Omental fat pad (tissue), 4 donors: ENCODE measurements at places on chromosomes 1 and 21.

GRCh38 chr1:46673749-46674182 is 2.1 kb downstream of the TEX38 start:
- DNase-seq = no peak

GRCh38 chr1:149884433-149885338 is 14.7 kb upstream of the BOLA1 start:
- no peak for DNase-seq

GRCh38 chr1:23807453-23807852 is 6.9 kb upstream of the GALE start:
- no peak for DNase-seq

DNA sequence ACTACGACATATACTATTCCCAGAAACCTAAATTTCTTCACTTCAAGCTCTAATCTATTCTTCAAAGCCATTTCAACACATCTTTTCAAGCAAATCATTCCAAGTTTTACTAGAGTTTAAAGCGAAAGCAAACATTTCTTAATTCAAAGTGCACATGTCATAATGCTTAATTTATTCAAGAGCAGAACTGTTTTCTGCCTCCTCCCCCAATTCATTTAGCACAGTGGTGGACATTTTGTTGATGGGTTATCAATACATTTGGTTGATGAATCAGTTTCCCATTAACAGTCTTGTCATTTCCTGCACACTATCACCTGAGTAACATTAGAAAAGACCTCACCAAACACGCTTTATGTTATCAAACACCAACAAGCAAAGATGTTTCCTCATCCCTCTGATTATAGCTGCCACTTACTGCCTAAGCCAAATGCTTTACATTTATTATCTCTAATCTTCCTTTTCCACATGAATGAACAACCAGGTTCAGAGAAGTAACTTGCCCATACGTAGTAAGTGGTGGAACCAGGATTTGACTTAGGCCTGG is 2.0 kb downstream of the SRSF4 start:
- DNase-seq = no peak

DNA sequence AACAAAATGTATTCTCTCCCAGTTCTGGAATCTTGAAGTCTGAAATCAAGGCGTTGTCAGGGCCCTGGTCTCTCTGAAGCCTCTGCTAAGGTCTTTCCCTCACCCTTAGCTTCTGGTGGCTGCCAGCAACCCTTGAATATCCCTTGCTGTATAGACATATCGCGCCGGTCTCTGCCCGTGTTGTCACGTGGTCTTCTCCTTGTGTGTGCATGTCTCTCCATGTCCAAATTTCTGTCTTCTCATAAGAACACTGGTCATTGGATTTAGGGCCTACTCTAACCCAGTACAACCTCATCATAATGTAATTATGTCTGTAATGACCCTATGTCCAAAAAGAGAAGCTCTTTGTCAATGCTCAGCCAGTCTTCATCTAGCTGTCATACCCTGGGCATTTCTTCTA is 85.7 kb upstream of the ETS2 start:
- no peak for DNase-seq

DNA sequence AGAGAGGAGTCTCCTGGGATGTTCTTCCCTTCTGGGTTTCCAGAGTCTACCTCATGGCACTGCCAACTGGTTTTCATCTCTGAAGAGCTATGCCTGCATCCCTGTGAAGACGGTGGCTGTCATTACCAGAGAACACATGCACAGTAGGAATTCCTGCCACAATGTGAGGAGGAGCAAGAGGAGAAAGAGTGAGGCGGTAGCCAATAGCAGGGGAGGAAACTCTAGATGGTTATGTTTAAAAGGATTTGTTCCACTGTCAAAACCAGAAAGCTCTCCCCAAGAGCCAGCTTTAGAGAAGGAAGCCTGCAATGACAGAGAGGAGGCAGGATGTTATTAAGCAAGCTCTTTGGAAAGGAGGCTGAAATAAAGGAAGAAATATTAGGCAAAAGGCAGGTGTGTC is 12.3 kb downstream of the LMX1A start:
- no peak for DNase-seq

DNA sequence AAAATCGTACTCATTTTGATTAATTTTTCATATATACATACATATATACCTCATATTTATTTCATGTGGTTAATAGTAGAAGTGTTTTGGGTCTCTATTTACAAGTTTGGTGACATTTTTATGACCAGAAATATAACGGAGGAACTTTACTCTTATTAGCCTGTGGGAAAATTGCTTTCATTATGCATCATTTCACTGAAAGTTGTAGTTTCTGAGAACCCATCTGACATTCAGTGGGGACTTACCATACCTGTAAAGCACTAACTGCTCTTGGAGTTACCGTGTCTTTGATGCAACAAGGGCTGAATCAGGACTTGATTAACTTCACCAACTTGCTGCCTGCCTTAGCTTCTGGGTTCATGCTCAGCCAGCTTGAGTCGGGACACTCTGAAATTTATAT is 49.9 kb upstream of the ITPKB start:
- no peak for DNase-seq

DNA sequence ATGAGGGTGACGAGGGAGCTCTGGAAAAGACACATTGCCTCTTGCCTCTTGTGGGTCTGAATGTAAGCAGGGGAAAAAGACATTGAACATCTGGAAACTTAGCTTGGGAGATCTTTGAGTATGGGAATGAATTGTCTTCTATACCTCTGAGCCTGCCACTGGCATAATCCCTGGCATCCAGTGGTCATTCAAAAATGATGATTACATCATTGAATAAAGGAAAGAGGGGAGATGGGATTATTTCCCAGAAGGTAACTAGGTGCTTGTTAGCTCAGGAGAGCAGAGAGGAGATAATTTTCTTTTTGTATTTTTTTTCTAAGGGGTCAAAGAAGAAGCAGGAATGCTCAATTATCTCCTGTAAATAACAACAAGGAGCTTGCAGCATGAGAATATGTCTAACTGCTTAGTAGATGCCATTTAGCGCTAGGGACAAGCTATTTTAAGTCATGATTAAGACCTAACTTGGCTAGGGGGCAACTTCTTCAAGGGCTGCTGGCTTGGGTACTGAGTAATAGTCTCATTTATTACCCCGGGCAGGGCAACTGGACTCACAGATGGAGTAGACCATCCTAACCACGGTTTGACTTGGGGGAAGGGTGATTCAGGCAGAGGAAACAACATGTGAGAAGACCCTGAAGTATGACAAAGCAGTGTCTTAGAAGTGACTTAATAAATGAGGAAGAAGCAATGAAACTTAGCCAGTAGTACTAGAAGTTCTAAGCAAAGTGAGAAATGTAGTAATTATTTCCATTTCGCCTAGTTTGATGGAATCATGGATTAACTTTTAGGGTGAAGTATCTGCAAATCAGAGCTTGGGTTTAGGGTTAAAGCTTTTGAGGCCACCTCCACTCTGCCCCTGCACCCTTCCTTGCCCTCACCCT is 11.0 kb upstream of the XCL2 start:
- DNase-seq = no peak

DNA sequence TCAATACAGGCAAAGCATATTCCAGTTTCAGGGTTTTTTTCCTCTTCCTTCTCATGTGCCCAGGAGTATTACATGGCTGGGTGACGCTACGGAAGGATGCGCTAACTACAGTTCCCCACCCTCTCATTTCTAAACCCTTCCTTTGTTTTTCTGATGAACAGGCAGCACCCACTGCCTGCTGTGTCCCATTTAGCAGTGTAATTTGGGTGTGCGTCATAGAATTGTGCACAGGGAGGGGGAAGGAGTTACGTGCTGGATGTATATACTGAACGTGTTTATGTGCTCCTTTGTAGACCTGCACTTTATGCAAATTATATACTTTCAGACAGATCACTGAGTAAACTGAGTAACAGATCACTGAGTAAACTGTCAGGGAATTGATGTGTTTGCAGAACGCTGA is 44.5 kb downstream of the ELAPOR1 start:
- no peak for DNase-seq

DNA sequence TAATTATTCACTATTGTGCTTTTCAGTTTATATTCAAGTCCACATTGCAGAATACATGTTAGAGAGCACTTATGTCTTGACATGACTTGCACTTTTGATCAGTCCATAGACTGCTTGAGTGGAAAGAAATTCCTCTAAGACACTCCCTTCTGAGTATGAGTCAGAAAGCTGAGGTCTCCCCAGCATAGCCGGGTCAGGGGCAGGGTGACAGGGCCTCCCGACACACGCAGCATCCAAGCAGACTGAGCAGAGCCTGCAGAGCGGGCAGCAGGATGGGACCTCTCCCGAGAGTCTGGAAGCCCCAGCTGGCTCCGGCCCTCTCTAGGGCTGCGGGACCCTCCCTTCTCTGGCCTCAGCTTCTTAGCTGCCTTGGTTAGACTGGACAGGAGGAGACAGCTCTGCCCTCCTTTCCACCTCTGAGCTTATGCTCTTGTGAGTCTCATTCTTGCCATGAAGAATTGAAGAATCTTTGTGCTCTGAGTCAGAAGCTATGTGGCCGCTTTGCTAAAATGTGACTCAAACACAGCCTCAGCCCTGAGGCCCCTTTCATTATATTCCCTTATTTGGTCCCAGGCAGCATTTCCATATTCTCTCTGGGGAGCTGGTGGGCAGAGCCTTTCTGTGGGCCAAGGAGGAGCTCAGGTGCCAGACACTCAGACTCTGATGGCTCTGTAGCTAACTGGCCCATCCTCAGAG is 11.2 kb upstream of the CAPN2 start:
- DNase-seq = no peak

- no peak for DNase-seq
These were observed 52.5 kb downstream of the ANGPTL1 start for GRCh38 chr1:178818416-178818815.

DNA sequence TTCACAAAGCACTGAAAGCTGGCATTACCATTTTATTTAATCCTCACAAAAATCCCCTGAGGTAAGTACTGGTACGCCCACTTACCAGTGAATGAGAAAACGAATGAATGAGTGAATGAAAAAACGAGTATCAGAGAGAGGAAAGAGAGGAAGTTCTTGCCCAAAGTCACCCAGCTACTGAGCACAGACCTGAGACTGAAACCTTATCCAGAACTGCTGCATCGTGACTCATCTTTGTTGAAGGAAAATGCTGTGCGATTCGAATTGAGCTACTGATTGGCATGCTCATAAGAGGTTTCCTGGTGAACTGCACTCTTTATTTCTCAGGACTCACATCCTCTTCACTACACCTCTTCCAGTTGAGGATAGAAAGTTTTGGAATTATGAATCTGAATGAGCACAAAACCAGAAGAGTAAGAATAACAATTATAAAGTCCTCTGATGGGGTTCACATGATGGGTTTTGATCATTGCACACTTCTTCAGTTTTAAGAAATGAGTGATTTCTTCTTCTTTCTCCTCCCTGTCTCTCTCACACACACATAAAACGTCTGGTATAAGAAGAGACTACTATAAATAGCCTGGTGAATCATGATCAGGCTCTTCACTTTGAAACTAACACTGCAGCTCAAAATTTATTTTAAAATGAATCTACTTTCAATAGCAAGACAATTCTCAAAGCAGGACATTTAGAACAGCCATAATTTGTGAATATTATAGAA is 32.1 kb downstream of the IL12RB2 start:
- no peak for DNase-seq

GRCh38 chr1:182357171-182357570 is 34.4 kb downstream of the GLUL start:
- DNase-seq = no peak

GRCh38 chr21:33974513-33975468 is 59.2 kb upstream of the ATP5PO start:
- no peak for DNase-seq

DNA sequence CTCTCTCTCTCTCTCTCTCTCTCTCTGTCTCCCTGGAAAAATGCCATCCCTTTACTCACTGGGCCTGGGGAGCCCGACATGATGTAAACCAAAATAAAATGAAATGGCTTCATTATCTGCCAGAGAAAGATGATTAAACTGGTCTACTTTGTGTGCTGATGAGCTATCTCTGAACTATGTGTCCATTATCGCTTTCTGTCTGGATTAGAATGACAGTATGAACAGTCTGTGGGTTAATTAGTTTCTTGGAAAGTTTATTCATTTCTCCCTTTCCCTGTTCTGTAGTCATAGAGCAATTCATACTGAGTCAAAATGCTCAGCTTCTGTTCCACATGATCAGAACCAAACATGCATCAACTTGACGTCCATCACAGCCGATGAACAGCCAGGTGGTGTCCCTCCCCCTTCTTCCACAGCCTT is 72.4 kb upstream of the KCND3 start:
- DNase-seq = no peak

GRCh38 chr1:100585786-100586185 is 47.8 kb downstream of the GPR88 start:
- no peak for DNase-seq
